Activated T-cell treated with anti-CD3 and anti-CD28 coated beads, Interleukin-2, amount 50 U/mL, for 72 hours (primary cell): ENCODE measurements at places on chromosomes 7 and 10. TPM values are rescaled to one million over a fixed set of nuclear protein-coding genes. Genes with fewer than 3 reads are reported as not detected.

GRCh38 chr7:31995134-31995533 lies 75.1 kb downstream of the PDE1C start:
- no peak for DNase-seq

GRCh38 chr10:3783682-3784432 lies 1.2 kb downstream of the KLF6 start:
- DNase-seq, result no peak

DNA sequence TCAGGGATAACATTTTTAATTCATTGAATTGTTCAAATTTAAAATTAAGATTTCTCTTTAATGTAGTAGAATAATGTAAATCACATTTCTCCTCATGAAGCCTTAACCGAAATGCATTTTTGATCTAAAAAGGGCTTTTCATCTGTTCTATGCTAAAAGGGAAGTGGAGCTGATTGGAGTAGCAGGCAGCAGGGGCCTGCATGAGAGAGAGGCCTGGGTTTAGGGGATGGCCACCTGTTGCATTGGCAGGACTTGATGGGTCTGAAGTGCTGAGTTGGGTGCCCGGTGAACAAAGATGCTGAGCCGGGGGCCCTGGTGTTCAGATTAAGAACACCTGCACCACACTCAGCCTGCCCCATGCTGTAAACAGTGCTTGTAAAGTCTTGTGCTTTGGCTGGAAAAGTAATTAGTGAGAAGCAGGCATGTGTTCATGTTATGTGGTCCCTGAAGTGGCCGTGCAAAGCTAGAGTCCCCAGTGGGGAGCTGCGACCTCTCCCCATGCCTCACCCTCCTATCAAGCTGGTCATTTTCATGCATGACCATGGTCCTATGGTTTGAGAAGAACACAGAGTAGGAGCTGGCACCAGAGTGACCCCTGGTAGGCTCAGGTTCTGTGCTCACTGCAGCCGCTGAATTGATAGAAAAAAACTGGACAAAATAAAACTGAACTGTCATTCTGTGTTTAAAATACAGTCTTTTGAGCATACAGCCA lies 124.3 kb downstream of the ADCY1 start:
- no peak for DNase-seq

DNA sequence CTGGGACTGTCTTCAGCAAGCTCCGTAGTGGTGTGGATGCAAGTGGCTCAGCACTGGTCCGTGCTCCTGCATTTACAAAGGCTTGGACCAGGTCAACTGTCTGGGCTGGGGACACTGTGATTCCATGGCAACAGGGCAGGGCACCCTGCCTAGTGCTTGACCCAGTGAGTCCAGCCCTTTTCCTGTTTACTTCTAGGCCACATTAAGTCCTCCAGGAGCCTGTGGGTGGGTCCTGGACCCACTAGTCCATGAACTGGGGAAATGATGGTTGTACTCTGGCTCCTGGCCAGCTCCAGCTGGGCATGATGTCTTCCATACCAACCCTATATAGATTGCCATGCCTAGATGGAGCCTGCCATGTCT lies 152.0 kb downstream of the RPS24 start:
- no peak for DNase-seq

GRCh38 chr7:1027242-1028043 lies 16.9 kb upstream of the GPR146 start:
- DNase-seq, result no peak

DNA sequence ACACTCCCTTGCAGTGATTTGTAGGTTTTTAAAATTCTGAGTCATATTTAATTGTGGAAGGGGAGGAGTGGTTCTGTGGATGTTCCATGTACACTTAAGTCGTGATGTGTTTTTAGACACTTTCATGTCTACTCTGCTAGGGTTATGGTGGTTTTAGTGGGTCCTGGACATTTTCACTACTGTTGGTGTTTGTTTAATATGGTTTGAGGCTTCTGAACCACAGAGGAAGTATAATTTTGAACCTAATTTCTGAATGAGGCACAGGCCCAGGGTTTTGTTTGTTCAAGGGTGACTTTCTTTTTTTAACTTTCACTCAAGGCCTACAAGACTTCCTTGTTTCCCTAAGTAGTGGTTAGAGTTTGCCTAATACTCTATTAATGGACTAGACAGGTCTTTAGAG lies 13.3 kb downstream of the SLC26A5 start:
- DNase-seq, result no peak

DNA sequence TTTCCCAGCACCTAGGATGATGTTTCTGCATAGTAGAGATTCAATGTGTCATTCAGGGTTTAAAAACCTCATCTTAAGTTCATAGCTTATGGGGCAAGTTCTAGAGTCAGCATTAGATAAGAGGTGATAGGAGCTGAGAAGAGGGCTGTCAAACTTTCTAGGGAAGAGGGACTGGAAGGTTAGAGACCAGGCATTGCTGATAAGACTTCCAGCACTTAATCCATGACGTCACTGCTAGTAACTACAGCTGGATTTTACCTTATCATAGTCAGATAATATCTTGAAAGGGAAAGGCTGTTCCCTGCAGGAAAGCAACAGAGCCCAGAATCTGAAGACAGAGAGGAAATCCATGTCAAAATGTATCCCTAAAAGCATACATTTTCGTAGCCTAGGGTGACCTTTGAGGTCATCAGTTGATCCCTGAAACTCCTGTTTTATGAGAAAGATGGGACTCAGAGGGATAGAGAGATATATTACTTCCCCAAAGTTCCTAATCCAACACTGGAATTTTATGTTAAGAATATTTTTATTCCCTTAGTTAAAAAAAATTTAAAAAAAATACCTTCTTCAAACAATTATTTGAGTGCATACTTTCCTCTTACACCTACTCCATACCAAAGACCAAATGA lies 3.3 kb upstream of the CPED1 start:
- DNase-seq, result no peak

DNA sequence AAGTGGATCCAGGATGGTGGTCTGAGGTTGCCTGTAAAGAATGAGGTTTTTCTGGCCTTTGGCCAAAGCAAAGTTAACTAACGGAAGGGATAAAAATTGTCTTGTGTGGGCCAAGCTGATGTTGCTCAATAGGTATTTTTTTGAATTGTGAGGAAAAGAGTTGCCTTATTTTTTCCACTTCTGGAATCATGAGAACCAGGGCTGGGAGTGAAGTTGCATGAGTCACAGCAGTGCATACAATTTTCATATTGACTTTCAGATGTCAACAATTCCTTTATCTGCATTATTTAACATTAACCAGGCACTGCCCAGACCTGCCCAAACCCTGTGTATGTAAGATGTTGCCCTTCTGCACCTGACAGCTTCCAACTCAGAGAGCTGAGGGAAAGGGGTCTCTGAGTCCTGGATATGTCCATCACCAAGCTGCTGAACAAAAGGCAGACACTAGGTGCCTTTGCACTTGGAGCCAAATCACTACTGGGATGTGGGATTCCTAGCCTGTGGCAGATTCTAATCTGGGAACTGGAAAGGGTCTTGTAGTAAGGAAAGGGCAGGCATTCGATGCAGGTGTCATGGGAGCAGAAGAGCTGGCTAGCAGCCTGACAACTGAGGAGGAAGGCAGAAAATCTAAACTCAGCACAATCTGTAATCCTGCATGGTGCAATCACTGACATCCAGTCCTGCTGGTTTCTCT lies 52.3 kb upstream of the SLC35B4 start:
- no peak for DNase-seq

GRCh38 chr10:58570307-58570723 lies 57.6 kb downstream of the BICC1 start:
- no peak for DNase-seq

GRCh38 chr7:116970238-116970910 lies 17.1 kb downstream of the ST7 start:
- no peak for DNase-seq

- no peak for DNase-seq
Measured at GRCh38 chr10:110036640-110037039, 28.9 kb downstream of the ADD3 start.

- DNase-seq, result no peak
Measured at GRCh38 chr7:82678716-82679115, 235.1 kb upstream of the CACNA2D1 start.

GRCh38 chr7:47253650-47254080 lies 328.2 kb downstream of the TNS3 start:
- DNase-seq, result no peak

- DNase-seq, result no peak
Measured at GRCh38 chr7:103993551-103993950, 4.1 kb upstream of the RELN start.

DNA sequence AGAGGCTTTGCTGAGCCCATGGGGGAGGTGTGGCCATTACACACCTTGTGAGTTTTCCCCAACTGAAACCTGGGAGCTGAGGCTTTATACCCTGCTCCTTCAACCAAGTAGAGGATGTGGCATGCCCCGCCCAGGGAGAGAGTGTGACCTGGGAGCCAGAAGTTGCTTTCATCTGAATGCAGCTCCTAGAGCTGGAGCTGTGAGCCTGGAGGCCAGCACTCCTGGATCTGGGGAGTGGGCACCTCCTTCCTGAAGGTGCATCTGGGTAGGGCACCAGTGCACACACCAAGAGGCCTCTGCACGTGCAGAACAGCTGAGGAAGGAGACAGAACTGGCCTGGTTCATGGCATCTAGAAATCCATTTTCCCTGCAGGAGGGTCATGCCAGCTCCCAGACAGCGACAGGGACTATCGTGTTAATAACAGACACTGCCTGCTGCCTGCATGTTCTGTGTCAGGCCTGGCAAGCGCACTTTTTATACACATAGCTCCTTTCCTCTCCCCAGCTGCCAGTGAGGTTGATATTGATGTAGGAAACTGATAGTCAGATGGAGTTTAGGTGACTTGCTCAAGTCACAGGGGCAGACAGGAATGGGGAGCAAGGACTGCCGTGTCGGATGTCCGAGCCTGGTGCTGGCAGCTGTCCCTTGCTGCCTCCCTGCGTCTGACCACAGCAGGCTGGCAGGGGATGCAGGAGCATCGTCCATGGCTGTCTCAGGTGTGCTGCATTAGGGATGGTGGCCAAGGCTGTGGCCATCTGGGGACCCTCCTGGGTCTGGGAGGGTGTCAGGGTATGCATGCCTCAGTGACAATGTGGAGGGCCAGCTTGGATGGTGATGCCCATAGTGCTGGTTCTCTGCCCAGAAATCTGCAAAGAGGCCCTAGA lies 189.9 kb upstream of the CXCL12 start:
- DNase-seq, result no peak

- no peak for DNase-seq
Measured at GRCh38 chr7:696426-696811, 30.1 kb upstream of the DNAAF5 start.

- no peak for DNase-seq
Measured at GRCh38 chr10:75654171-75654771, 222.8 kb downstream of the LRMDA start.

DNA sequence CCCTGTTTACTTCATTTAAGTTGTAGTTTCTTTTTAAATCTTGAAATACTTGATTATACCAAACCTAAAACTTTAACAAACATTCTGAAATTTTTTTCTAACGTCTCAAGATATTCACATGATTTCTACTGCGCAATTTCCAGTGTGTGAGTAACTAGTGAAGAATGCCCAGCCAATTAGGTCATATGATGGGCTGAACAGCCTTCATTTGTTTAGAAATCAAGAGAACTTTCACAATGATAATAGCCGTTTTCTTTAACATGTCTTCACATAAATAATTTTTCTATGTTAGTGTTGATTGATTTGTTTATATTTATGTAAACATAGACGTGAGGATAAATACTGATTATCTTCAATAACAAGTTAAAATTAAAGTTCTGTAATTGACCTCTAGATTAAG lies 21.8 kb downstream of the STAM start:
- DNase-seq, result no peak

- DNase-seq, result no peak
Measured at GRCh38 chr7:105792488-105793370, 83.7 kb downstream of the ATXN7L1 start.

DNA sequence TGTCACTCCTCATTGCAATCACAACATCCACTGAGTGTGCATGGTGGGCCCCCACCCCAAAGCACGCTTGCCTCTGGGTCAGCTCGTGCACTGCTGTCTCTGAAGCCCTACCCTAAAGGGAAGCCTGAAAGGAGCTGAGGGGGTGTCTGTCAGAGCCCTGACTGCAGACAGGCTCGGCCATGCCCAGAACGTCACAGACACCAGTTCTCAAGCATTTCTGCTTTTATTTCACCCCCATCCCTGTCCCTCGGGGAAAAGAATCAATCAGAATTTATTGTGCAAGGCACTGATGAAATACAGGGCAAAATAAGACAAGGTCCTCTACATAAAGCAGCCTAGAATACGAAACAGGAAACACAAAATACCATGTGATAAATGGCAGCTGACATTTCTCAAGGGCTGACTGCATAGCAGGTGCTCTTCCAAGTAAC lies 231.8 kb downstream of the WDR37 start:
- DNase-seq, result no peak

GRCh38 chr10:24046060-24046459 lies 162.9 kb upstream of the KIAA1217 start:
- no peak for DNase-seq

- DNase-seq, result no peak
Measured at GRCh38 chr7:54080971-54081370, 461.2 kb upstream of the VSTM2A start.

- DNase-seq, result no peak
Measured at GRCh38 chr7:107989618-107990373, 13.2 kb downstream of the LAMB1 start.

GRCh38 chr7:100710452-100710851 lies 4.5 kb downstream of the POP7 start:
- no peak for DNase-seq

Gene FAM25C
- not detected for total RNA-seq

Gene TWIST1
- 6.5 TPM for total RNA-seq

Gene TPST1
- total RNA-seq, result 2.3 TPM

Gene NME8
- total RNA-seq, result not detected

Gene WDFY4
- total RNA-seq, result 0.58 TPM

Gene C10orf67
- 0.84 TPM for total RNA-seq

Gene SLC18A3
- total RNA-seq, result not detected

Gene AKR1C3
- total RNA-seq, result 0.96 TPM

Gene CYP3A4
- total RNA-seq, result not detected

Gene MKI67
- 249 TPM for total RNA-seq

Gene ITPRID1
- total RNA-seq, result not detected

Gene MIOS
- total RNA-seq, result 49.5 TPM

Gene TAS2R41
- total RNA-seq, result not detected
